ENCODE measurements at places on chromosomes 5 and 9.
A peak's percentile ranks its signal among the peaks of the same experiment; 100 is the strongest.

GRCh38 chr9:12629067-12629466 is 64.1 kb upstream of the TYRP1 start:
- no peak overlapping the region for H3K4me3 ChIP-seq
- H3K27ac ChIP-seq: no peak overlapping the region
- H3K36me3 ChIP-seq: no peaks in the 10 kb centered on the region
- H3K4me1 ChIP-seq: no peaks in the 10 kb centered on the region
- no peak for DNase-seq
- H3K27me3 ChIP-seq: no peaks in the 10 kb centered on the region

GRCh38 chr9:113508111-113508749 is 44.7 kb downstream of the RGS3 start:
- peaks cover 24% of the 10 kb centered on the region for H3K4me1 ChIP-seq
- H3K36me3 ChIP-seq: no peaks in the 10 kb centered on the region
- DNase-seq: peak; percentile 22
- H3K27ac ChIP-seq: no peak overlapping the region
- H3K27me3 ChIP-seq: no peaks in the 10 kb centered on the region

DNA sequence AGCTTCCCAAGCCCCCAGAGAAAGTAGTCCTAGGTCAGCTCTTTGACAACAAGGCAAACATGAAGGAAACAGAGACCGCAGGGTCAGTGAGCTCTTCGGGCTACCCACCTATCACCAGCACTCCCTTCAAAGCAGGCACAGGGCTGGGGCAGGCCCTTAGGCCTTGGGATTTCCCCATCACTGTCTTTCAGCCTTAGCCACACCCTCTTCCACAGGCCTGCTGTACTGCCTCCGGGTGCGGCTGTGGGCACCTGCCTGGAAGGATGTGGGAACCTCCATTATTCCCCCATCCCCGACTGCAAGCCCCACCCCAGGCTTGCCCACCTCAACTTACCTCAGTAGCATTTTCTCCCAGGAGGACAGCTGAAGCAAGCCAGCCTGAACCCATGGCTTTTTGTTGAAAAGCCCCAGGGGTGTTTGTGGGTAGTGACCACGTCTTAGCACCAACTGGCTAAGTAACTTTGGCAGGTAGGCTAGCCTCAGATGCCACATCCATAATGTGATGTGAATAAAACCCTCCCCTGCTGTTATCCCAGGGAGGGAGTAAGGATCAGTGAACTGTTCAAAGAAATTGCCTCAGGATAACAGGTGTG is 100.2 kb downstream of the PIK3R1 start:
- H3K36me3 ChIP-seq: no peaks in the 10 kb centered on the region
- peaks cover 11% of the 10 kb centered on the region for H3K4me1 ChIP-seq
- peaks cover 2% of the 10 kb centered on the region for H3K27me3 ChIP-seq
- no peak overlapping the region for H3K4me3 ChIP-seq
- DNase-seq: peak; percentile 69

DNA sequence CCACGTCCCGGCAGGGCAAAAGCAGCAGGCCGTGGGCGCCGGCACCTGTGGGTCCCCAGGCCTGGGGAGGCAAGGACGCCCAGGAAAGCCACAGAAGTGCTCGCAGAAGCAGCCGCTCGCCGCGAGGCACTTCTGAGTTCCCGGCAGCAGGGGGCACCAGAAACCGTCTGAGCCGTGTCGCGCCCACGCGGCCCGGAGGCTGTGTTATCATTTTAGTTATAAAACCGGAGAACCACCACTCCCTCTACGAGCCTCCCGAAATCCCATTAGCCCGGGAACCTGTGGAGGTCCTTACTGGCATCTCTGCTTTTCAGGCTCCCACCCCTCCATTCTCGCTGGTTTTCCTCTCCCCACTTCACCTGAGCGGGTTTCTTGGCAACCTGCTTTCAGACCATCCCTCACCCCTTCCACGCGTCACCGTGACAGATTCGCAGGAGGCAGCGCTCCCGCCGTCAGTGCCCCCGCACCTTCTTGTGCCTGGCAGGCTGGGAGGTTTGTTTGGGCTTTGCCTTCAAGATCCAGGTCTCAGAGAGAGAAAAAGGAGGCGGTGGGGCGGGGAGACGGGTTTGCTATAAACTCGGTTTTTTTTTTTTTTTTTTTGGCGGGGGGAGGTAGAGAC is 2.3 kb downstream of the GDNF start:
- no peak overlapping the region for H3K27ac ChIP-seq
- DNase-seq: peak; percentile 85

DNA sequence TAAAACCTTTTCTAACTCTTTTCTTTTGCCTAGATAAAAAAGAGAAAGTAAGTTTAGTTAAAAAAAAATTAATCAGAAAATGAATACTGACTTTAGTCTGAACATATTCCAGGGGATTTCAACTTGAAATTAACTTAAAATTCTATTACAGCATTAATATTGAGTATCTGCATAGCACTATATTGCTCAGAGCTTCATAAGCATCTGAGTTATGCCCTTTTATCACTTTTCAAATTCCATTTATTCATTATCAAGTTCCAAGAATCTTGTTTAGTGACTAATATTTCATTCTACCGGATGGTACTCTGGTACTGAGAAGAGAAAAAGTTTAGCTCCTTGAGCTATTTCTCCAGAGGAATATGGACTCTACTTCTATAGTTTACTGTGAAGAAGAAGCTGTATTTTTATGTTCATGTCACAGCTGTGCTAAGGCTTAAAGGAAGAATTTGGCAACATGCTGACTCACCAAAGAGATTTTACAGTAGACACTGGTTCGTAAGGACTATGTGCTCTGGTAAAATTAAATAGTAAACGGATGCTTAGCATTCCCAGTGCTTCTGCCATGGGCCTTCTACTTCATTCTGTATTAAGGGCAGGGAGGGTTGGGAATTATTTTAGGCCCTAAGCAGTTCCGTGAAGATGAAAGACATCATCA is 285.2 kb upstream of the SEMA6A start:
- no peaks in the 10 kb centered on the region for H3K36me3 ChIP-seq
- DNase-seq: no peak
- no peaks in the 10 kb centered on the region for H3K4me1 ChIP-seq
- H3K27ac ChIP-seq: no peak overlapping the region
- H3K27me3 ChIP-seq: peaks cover 2% of the 10 kb centered on the region
- no peak overlapping the region for H3K4me3 ChIP-seq

- no peak overlapping the region for H3K4me3 ChIP-seq
- H3K36me3 ChIP-seq: peaks cover 3% of the 10 kb centered on the region
- no peak overlapping the region for H3K27ac ChIP-seq
- no peaks in the 10 kb centered on the region for H3K27me3 ChIP-seq
- no peak for DNase-seq
- no peaks in the 10 kb centered on the region for H3K4me1 ChIP-seq
Observed at GRCh38 chr9:116493183-116493860, 193.8 kb upstream of the TRIM32 start.

DNA sequence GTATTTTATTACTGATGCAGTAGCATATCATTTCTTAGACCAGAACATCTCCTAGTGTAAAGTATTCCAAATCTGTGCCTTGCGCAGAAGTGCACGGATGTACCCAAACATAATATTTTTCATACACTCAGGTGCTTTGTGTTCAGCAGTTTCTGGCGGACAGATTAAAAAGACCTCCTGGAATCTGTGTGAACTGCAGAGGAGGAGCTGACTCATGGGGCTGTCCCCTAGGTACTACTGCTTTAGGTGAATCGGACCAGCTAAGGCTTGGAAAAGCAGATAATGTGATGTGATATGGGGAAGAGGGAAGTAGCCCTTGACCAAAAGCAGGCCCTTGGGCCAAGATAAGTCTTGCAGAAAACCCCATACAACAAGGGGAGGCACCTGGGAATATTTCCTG is 310.1 kb downstream of the PLK2 start:
- H3K4me3 ChIP-seq: no peak overlapping the region
- H3K27me3 ChIP-seq: peaks cover 7% of the 10 kb centered on the region
- no peaks in the 10 kb centered on the region for H3K4me1 ChIP-seq

GRCh38 chr5:90000351-90000750 is 409.2 kb downstream of the CETN3 start:
- H3K4me1 ChIP-seq: no peaks in the 10 kb centered on the region
- no peak overlapping the region for H3K4me3 ChIP-seq
- peak; percentile 7 for DNase-seq
- no peaks in the 10 kb centered on the region for H3K36me3 ChIP-seq

DNA sequence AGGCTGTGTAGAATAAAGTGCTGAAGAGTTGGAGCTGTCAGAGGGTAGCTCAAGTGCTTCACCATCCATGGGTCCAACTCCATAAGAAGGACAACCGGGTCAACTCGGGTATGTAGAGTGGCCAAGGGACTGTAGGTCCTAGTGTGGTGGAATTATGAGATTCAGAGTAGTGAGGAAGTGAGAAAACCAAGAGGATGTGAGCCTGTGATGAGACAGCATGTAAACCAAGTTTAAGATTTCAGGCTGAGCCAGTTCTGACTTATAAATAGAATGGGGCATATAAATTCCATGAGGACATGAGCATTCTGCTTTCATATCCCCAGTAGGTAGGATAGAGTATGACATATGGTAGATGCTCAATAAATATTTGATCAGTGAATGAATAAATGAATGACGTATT is 96.3 kb downstream of the CFAP95 start:
- H3K36me3 ChIP-seq: no peaks in the 10 kb centered on the region
- no peak overlapping the region for H3K27ac ChIP-seq
- peaks cover 15% of the 10 kb centered on the region for H3K27me3 ChIP-seq
- H3K4me3 ChIP-seq: no peak overlapping the region
- no peaks in the 10 kb centered on the region for H3K4me1 ChIP-seq

GRCh38 chr9:137194388-137194787 is 5.9 kb downstream of the SSNA1 start:
- peaks cover 11% of the 10 kb centered on the region for H3K4me1 ChIP-seq
- peaks cover 2% of the 10 kb centered on the region for H3K36me3 ChIP-seq
- H3K27ac ChIP-seq: no peak overlapping the region
- no peaks in the 10 kb centered on the region for H3K27me3 ChIP-seq
- no peak for DNase-seq

- no peaks in the 10 kb centered on the region for H3K4me1 ChIP-seq
- no peak for DNase-seq
- H3K4me3 ChIP-seq: no peak overlapping the region
- H3K27me3 ChIP-seq: peaks cover 11% of the 10 kb centered on the region
- no peaks in the 10 kb centered on the region for H3K36me3 ChIP-seq
Observed at GRCh38 chr9:136648751-136649150, 14.0 kb upstream of the EGFL7 start.

GRCh38 chr5:3740546-3741373 is 145.1 kb downstream of the IRX1 start:
- H3K27ac ChIP-seq: no peak overlapping the region
- no peaks in the 10 kb centered on the region for H3K27me3 ChIP-seq
- H3K4me1 ChIP-seq: no peaks in the 10 kb centered on the region
- H3K4me3 ChIP-seq: no peak overlapping the region
- DNase-seq: no peak

DNA sequence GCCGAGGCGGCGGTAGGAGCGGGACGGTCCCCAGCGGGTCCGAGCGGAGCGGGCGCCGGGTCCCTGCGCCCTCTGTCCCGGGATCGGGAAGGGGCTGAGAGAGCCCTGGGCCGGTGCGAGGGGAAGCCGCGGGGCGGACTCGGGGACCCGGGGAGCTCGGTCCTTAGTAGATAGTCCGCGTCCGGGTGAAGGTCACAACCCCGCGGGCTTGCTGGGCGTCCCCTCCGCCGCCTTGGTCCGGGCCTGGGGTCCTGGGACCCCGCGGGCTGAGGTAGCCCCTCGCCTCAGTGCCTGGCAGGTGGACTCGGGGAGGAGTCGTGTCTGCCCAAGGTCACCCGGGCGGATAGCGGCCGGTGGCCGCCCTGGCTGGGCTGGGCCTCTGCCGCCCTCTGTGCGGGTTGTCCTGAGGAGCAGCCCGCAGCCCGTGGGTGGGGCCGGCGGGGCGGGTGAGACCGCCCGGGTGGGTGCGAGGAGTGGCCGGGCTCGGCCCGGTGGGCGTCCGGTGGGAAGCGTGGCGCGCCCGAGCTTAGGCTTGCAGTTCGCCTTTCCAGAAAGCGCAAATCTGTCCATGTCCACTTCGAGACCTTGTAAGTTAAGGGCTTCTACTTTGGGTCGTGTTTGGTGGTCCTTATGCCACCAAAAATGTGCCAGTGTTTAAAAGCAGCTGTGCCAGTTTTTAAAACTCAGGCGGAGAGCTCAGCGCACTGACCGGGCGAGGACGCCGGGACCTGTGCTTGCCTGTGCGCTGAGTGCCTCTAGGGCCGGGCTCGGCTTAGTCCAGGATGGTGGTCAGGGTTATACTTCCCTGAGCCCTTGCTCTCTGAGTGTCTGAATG is 554 bp downstream of the SDHA start:
- H3K36me3 ChIP-seq: peaks cover 22% of the 10 kb centered on the region
- peak; percentile 21 for DNase-seq
- no peaks in the 10 kb centered on the region for H3K27me3 ChIP-seq
- peaks cover 62% of the 10 kb centered on the region for H3K4me1 ChIP-seq
- H3K27ac ChIP-seq: peak overlapping the region; percentile 86

GRCh38 chr5:113572716-113573115 is 59.2 kb downstream of the YTHDC2 start:
- H3K27ac ChIP-seq: no peak overlapping the region
- H3K4me3 ChIP-seq: no peak overlapping the region
- peaks cover 17% of the 10 kb centered on the region for H3K4me1 ChIP-seq
- DNase-seq: no peak
- no peaks in the 10 kb centered on the region for H3K27me3 ChIP-seq
- peaks cover 64% of the 10 kb centered on the region for H3K36me3 ChIP-seq

DNA sequence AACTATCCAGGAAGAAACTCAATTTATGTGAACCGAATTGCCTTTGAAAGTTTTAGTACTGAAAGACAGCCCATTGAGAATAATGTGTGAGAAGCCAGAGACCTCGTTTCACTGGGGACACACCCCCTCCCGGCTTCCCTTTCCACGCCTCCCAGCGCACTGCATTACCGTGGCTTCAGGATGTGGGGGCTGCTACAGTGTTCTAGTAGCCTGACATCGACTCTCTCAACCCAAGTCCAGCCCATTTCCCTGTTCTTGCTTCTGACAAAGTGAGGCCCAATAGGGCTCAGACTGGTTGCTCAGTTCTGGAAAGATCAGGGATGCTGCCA is 3.5 kb downstream of the PAX5 start:
- H3K4me3 ChIP-seq: peak overlapping the region; percentile 21
- no peak overlapping the region for H3K27ac ChIP-seq
- DNase-seq: peak; percentile 32

- H3K4me1 ChIP-seq: peaks cover 5% of the 10 kb centered on the region
- no peak overlapping the region for H3K4me3 ChIP-seq
- no peak for DNase-seq
- no peaks in the 10 kb centered on the region for H3K36me3 ChIP-seq
Observed at GRCh38 chr5:59660737-59661136, 232.8 kb downstream of the PDE4D start.

DNA sequence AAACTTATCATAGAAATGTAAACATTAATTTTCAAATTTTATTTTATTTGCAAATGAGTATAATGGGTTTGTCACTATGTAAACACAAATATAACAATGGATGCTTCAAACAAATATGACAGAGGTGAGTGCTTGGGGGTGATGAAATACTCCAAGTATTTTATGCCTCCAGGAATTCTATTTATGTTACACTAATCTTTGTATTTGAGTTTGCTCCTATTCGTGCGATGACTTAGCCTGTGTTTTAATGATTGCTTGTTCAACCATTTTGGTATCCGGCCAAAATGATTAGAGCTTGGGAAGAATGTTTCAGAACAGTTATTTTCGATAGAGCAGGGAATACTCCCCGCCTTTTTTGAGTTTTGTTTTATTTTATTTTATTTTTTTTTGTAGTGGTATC is 5.0 kb downstream of the DMRT2 start:
- H3K27ac ChIP-seq: no peak overlapping the region
- no peak for DNase-seq
- no peak overlapping the region for H3K4me3 ChIP-seq
- peaks cover 20% of the 10 kb centered on the region for H3K4me1 ChIP-seq

GRCh38 chr9:108162664-108163063 is 673.1 kb upstream of the KLF4 start:
- H3K27me3 ChIP-seq: peaks cover 3% of the 10 kb centered on the region
- H3K36me3 ChIP-seq: peaks cover 1% of the 10 kb centered on the region

Measured in activated naive CD4-positive, alpha-beta T cell treated with anti-CD3 and anti-CD28 coated beads for 36 hours (primary cell).